Activated T-cell treated with anti-CD3 and anti-CD28 coated beads for 48 hours (primary cell): ENCODE measurements at places on chromosomes 12 and 14.

- DNase-seq: no peak
Measured at GRCh38 chr12:48690990-48691389, 9.0 kb upstream of the KANSL2 start.

DNA sequence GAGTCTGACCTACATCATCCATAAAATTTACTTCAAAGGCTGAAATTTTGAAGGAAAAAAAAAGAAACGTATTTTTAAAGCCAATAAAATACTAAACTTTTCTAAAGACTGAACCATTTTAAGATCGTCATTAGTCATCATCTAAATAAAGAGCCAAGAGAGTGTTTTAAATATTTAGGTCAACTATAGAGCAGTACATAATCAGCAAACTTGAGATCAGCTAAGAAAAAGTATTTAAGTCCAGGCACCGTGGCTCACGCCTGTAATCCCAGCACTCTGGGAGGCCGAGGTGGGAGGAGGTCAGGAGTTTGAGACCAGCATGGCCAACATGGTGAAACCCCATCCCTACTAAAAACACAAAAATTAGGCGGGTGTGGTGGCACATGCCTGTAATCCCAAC is 35.5 kb downstream of the HECTD1 start:
- DNase-seq: no peak

- DNase-seq: no peak
Measured at GRCh38 chr14:100446572-100446971, 123.4 kb downstream of the SLC25A47 start.

DNA sequence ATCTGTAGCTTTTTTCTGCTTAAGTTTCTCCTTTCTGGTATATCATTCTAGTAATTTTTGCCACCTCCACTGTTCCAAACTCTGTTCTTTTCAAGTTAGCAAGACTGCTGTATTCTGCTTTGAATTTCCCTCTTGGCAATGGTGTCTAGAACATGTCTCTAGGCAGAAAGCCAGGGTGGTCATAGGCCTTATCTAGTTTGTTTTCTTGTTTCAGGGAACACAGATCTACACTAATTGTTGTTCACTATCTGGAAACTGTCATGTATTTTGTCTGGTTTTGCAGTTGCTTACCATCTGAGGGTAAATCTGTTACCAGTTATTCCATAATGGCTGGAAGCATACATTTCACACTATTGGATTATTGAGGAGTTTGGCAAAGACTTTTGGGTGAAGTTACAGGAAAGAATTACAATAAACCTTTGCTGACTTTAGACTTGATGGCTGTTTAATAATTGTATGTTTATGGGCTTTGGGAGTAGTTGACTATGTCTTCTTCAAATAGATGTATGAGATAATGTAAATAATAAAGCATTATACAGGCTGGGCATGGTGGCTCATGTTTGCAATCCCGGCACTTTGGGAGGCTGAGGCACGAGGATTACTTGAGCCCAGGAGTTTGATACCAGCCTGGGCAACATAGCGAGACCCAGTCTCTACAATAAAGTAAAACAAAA is 41.4 kb downstream of the FUT8 start:
- no peak for DNase-seq
